Skin of body (tissue), 3 donors: ENCODE measurements at places on chromosomes 1 and 21. TPM values are rescaled to one million over a fixed set of nuclear protein-coding genes. Genes with fewer than 3 reads are reported as not detected.

DNA sequence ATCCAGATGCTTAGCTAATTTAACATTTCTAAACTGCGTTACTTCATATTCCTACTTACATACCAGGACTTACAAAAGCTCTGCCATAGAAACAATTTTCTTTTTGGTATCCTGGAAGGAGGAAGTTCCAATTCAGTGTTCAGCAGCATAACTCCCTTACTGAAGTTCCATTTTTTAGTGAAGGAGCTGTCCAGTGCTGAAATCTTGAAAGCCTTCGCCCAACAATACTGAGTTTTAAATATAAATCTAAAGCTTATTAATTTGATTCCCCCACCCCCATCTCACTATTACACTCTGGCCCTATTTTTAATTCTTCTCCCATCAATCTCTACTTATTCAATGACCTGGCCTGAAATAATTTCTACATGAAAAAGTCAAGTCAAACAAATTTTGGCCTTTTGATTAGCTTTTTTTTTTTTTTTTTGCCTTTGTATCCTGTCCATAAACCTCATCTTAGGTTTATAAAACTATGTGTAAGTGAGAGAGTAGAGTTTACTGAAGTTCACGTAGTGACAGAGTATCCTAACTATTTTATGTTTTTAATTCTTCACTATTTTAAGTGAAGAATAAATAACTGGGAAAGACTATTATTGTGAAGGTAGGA is 323.0 kb upstream of the PLD5 start:
- DNase-seq: no peak

- no peak for DNase-seq
Observed at GRCh38 chr1:215992620-215993019, 425.5 kb downstream of the KCTD3 start.

- no peak for DNase-seq
Observed at GRCh38 chr1:168939110-168939946, 167.2 kb upstream of the ATP1B1 start.

Gene PPFIA4
- 4.2 TPM for total RNA-seq

Gene UHMK1
- 36.0 TPM for total RNA-seq
